Activated CD4-positive, alpha-beta T cell treated with anti-CD3 and anti-CD28 coated beads, Interleukin-2, amount 50 U/mL, for 24 hours (primary cell): ENCODE measurements at places on chromosomes 6 and 20.

DNA sequence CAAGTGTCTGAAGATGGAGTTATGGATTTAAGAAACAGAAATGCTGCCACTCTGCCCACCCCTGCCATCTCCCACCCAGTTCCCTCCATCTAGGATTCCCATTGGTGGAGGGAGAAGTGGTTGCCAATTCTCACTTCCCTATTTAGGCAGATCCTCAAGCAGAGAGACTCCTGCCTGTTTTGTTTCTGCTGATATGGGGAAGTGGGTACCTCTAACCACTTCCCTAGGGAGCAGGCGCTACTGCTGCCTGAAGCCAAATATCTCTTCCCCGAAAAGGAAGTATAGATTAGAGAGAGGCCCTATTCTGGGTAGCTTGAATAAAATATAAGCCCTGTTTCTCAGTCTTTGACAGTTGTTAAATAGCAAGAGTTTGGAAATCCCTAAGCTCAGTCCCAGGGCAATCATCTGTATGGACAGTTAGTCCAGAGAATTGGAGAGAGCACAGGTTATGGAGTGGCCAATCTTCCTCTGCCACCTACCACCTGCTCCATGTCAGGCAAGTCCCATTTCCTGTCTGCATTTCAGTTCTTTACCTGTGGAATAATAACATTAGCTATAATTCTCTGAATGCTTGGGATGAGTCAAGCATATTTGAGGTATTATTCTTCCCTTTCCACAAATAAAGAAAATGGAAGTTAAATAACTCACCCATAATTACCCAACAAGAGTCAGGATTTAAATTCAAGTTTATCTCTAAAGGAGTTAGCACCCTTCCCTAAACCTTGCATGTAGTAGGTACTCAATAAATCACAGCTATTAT lies 2.6 kb upstream of the ADGB start:
- DNase-seq: no peak

- no peak for DNase-seq
These were observed 106.1 kb downstream of the TNFAIP3 start for GRCh38 chr6:137973201-137973600.

DNA sequence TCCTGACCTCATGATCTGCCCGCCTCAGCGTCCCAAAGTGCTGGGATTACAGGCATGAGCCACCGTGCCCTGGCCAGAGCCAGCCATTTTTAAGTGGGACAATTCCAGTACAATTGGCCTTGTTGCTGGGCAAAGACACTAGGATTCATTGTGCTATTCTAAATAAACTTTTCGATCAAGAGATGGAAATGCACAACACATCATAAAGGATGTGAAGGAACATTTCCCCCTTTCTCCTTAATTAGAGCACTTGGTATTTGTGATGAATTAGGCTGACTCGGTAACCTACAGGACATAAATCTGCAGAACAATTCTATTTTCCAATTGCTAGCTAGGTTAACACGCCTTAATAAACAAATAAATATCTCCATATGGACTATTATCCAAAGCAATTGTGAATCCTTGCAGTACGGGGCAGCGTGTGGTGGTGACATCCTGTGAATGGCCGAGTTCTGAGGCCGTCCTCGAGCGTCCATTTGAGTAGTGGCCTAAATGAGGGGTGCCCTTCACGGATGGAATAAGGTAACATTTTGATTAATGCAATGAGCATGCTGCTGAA lies 406.2 kb upstream of the AGPAT4 start:
- DNase-seq: no peak

GRCh38 chr6:9420316-9421015 lies 985.1 kb upstream of the SLC35B3 start:
- DNase-seq: no peak

GRCh38 chr6:122869437-122870024 lies 80.5 kb downstream of the SMPDL3A start:
- no peak for DNase-seq

DNA sequence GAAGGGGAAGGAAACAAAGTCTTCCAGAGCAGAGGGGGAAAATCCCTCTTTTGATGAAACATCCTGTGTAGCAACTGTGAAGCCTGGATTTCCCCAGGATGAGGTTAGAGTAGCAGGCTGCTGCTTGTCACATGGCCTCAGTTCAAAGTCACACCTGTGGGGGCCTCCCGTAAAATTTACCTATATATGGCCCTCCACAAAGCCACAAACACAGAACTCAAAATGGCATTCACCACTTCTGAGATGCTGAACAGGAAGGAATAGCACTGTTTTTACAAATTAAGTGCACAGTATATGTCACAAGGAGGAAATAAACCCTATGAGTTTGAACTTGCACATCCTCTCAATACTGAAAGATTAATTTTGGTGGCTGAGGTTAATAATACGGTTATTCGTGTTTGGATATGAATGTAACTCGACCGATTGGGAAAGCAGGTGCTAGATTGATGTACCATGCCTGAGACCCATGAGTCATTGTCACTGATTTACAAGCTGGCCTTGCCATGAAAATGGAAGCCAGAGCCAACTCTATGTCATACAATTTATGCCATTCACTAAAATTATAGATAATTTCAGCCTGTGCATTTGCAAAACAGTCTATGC lies 70.6 kb downstream of the SGK1 start:
- DNase-seq: no peak

GRCh38 chr6:144156991-144157390 lies 6.7 kb downstream of the STX11 start:
- DNase-seq: no peak

GRCh38 chr20:19257865-19258264 lies 45.4 kb downstream of the SLC24A3 start:
- no peak for DNase-seq

GRCh38 chr6:26485112-26485780 lies 14.9 kb upstream of the BTN1A1 start:
- no peak for DNase-seq

DNA sequence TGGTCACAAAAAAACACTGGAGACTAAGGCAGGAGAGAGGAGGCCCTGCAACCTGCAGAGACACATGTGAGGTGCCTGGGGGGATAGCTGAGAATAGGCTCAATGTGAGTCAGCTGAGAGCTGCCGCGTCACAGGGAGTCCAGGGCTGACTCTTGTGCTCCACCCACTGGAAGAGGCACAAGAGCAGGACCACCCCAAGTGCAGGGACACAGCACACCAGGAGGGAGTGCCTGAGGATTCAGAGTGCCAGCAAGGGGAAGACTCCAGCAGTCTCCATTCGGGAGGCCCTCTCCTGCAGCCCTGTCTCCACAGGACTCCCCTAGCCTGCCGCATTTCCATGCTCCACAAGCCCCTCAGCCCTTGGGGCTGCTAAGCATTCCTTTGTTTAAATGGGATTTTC lies 105.5 kb downstream of the HUS1B start:
- DNase-seq: no peak

- DNase-seq: no peak
These were observed 80.4 kb upstream of the MANEA start for GRCh38 chr6:95496769-95497426.

DNA sequence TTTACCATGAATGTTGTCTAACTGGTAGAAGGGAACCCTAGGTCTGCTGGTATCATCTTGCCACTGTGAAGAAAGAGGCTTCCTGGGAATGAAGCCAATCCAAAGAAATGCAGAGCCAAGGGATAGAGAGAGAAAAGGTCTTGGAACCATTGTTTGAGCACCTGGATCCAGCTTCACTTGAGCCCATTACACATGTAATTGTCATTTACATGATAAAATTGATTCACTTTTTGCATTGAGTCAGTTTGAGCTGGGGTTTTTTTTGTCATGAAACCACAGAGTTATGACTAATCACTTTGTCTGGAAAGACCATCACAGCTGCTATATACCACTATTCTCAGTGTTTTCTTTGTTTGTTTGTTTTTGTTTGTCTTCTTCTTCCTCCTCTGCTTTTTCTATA lies 112.3 kb downstream of the CBLN4 start:
- no peak for DNase-seq

- DNase-seq: no peak
These were observed 444.1 kb upstream of the SOX4 start for GRCh38 chr6:21149470-21149869.

DNA sequence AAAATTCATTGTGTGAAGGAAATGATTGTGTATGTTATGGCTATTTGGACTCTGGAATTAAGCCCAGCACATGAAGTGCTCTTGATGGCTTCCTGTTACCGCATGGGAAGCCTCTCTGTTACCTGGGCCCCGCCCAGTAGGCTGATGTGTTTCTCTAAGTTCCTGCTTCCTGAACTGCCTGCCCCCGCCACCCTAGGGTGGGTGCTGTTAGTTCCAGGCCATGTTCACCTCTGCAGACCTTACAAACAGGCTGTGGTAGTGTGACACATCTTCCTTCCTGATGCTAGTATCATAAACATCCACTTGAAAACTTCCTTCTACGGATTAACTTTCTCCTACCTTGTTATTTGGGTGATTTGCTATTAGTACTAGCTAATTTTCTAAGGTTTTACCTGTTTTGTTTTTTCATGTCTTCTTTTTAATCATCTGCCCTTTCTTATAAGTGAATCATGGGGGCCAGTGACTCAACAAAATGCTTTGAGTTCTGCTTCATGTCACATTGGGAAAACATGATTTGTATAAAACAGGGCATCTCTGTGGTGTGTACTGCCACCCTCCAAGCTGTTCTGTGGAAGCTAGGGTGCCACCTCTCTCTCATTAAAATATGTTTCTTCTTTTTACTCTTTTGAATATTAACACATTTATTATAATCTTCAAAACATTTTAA lies 40.6 kb downstream of the SH3BGRL2 start:
- peak; percentile 5 for DNase-seq

- no peak for DNase-seq
These were observed 303.0 kb upstream of the GJE1 start for GRCh38 chr6:141829566-141830360.

DNA sequence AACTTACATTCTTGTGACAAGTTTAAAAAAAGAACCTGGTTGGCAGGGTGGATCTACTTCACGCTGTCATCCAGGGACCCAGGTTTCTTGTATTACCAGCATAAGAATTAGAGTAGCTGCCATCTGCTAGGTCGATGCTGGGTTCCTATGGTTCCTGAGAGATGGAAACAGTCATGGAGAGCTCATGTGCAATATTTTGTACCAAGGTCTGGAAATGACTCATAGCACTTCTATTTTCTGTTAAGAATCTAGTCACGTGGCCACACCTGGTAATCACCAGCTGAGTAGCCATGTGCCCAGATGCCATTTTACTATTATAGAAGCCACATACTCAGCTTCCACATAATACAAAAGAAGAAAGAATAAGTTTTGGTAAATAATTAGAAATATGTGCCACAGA lies 171.3 kb downstream of the CD83 start:
- DNase-seq: no peak

- DNase-seq: no peak
These were observed 56.9 kb upstream of the PRND start for GRCh38 chr20:4664691-4665360.

GRCh38 chr20:48406498-48406897 lies 421.3 kb downstream of the PREX1 start:
- DNase-seq: no peak

DNA sequence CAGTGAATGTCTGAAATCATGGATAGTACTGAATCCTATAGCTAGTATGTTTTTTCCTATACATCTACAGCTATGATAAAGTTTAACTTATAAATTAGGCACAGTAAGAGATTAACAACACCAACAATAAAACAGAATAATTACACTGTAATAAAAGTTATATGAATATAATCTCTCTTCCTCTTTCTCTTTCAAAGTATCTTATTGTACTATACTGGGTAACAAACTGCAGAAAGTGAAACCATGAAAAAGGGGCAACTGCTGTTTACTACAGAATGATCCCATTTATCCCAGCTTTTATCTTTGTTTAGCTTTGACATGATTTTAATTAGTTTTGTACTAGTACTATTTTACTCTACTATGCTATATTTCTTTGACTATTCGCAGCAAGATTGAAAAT lies 25.8 kb downstream of the ESF1 start:
- DNase-seq: no peak

DNA sequence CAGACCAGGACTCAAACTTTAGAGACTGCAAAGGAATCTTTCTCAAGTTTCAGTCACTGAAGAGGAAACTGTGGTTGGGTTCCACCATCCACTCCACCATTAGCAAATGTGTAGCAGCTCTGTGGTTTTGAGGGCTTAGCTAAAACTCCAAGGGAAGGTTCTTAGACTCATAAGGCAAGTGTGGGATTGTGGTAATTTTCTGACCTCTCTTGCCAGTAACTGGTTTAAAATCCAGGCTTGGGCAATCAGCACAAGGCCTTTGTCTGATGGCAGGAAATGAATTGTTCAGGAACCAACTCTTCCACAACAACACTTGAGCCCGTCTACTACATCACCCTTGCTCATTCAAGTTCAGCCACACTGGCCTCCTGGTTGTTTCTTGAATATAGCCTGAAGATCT lies 68.6 kb upstream of the FBXL4 start:
- DNase-seq: no peak

DNA sequence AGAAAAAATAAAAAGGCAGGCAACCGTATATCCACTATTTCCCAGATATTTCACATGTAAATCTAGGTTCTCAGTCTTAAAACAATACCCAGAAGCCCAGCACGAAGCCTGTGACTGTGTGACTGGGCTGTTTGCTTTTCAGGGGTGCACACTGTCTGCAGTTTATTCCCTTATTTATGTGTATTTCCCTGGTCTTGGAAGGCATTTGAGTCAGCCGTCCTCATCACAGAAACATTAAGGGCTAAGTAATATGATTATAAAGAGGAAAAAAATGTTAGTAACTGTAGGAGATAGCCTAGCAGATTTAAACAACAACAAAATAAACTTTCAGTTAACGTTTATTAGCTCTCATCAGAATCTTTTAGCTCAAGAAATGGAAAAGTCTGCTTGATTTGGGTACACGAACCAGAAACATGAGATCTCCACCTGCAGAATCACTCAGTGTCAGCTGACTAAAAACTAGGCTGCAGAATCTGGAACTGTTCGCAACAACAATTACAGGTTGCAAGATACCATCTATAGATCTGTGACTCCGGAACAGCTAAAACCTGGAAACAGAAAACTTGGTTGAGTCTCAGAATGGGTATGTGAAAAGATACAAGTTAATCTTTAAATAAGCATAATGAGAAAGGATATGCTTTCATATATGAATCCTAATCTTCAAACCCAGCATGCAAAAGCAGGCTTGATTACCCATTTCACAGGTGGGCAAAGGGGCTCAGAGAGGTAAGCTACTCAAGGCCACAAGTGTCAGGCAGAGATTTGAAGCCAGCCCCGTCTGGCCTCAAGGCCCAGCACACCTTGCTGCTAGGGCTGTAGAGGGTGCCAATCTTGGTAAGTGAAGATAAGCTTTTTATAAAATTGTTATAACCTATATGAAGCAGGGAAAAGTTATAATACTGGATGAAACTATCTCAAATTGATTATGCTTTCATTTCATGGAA lies 21.1 kb downstream of the GCLC start:
- no peak for DNase-seq

GRCh38 chr20:3658716-3659491 lies 4.3 kb downstream of the GFRA4 start:
- DNase-seq: no peak

- DNase-seq: no peak
These were observed 185.5 kb upstream of the RALGAPA2 start for GRCh38 chr20:20897922-20898321.

DNA sequence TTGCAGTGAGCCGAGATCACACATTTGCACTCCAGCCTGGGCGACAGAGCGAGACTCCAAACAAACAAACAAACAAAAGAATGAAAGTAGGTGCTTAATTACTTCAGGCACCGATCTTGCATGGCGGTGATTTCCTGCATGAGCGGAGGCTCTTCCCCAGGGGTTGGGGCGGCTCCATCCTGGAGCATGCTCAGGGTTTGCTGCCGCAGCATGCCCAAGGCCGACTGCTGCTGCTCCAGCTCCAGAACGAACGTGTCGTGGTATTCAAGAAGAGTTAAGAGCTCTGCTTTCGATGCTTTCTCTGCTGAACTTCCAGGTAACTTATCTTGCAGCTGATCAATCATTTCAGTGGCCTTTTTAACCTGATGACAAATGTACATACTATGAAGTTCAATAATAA lies 313.8 kb downstream of the SYNE1 start:
- DNase-seq: no peak
